Activated CD4-positive, alpha-beta T cell treated with anti-CD3 and anti-CD28 coated beads, Interleukin-2, amount 50 U/mL, for 48 hours (primary cell): ENCODE measurements at places on chromosomes 5 and 9.

- DNase-seq = no peak
Measured at GRCh38 chr9:69898714-69899209, 78.1 kb downstream of the CFAP95 start.

GRCh38 chr5:172447646-172448365 is 6.5 kb downstream of the SH3PXD2B start:
- no peak for DNase-seq

- no peak for DNase-seq
Measured at GRCh38 chr5:170848033-170848432, 13.8 kb upstream of the RANBP17 start.

DNA sequence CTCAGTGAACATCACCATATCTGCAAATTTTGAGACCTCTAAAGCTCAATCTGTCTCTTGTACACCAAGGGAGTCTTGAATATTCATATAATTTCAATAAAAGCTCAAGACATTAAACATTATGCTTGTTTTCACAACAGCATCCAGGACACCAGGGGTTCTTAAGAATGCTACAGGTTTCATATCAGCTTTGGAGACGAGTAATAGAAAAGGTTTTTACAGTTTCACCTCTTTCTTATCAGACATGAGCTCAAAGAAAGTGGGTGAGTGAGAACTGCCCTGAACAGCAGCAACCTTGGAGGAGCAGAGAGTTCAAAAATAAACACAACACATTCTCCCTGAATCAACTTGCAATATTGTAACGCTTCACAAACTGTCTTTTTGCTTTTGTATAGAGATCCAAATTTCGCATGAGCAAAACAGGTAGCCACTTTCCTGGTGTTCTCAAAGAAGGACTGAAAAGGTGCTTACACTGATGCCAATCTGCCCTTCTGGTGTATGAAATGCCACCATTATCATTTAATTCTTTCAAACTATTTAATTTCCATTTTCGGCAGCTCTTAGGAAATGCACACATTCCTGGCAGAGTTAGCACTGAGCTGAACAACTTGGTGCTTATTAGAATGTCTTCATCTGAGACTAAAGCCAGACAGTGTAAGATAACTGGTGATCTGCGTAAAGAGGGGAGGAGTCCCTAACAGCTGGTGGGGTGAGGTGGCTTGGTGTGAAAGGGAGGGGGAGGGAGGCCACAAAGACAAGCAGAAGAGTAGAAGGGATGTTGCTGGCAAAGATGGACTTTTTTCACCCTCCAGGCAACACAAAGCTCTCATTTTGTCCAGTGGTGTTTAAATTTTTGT is 535.3 kb downstream of the PDE4D start:
- no peak for DNase-seq

- no peak for DNase-seq
Measured at GRCh38 chr9:33407061-33407460, 4.7 kb upstream of the AQP7 start.

DNA sequence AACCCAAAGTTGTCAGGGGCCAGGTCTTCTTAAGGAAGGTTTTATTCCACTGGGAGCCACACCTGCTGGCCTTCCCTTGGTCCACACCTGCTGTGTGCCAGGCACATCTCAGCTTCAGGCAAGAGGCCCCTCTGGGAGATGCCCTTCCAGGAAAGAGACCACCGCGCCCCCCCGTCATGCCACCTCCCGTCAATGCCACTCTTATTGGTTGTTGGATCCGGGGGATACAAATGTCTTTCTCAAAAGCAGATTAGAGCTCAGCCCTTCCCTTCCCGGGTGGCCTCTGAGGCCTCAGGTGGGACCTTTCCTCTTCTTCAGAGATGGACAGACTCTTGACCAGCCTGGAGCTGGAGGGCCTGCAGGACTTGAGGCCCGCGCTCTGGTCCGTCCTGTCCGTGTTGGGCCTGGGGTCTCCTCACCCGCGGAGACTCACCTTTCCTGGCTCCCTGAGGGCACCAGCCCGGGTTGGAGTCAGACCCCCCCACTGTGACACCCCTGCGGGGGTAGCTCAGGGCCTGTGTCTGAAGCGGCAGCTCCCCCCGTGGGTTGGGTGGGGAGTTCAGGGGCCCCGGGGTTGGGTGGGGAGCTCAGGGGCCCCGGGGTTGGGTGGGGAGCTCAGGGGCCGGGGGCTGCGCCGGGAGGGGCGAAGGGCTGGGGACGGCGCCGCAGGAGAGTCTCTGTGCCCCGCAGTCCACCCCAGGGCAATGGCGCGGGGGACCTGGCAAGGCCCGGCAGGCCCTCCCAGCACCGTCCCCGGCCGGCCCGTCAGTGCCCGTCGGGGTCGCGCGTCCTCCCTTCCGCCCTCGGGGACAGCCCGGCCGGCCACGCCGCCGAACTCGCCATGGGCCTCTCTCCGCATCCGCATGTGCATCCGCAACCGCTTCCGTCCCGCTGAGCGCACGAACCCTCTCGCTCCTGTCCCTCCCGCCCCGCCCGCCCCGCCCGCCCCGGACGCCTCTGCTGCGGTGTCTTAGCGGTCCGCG is 3.7 kb upstream of the SLC9A3 start:
- peak; percentile 33 for DNase-seq

DNA sequence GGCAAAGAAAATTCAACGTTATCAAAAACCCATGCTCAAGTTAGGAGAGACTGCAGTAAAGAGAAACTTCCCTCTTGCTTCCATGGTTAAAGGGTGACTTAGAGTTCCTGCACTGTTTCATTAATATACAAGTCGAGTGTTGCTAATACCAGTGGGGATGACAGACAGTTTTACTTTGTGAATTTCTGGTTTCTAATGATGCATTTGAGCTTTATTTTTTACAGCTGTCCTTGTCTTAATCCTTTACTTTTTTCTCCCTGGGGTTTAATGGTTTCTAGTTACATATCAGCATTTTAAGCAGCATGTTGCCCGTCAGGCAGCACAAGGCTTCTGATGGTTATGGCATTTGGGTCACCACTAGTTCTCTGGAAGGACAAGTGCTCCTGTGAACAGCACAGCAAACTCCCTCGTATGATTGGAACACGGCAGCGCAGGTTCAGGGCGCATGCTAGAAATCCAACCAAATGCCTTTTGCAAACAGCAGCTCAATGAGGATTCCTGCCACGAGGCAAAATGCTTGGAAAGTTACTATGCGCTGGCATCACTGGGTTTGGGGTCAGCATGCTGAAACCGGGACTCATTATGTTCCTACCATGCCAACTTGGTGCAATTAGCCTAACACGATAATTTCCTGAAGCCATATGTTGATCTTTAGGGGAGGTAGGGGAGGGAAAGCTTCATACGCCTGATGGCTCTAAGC is 463.8 kb downstream of the BNC2 start:
- no peak for DNase-seq

DNA sequence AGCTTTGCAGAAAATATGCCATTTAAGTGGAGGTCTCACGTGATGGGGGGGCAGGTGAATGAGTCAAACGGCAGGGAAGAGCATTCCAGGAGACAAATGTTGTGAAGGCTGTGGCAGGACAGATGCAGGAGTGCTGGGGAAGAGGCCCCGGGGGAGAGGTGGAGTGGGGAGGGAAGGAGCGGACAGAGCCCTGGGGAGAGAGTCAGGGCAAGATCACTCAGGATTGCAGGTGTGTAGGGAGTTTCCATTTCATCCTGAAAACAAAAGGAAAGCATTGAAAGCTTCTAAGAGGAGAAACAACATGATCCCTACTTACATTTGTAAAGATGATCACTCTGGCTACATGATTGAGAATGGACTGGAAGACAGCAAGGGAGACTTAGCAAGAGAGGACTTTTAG is 323.3 kb downstream of the ASTN2 start:
- DNase-seq = no peak

- no peak for DNase-seq
Measured at GRCh38 chr5:150234576-150235499, 45.0 kb downstream of the SLC6A7 start.

DNA sequence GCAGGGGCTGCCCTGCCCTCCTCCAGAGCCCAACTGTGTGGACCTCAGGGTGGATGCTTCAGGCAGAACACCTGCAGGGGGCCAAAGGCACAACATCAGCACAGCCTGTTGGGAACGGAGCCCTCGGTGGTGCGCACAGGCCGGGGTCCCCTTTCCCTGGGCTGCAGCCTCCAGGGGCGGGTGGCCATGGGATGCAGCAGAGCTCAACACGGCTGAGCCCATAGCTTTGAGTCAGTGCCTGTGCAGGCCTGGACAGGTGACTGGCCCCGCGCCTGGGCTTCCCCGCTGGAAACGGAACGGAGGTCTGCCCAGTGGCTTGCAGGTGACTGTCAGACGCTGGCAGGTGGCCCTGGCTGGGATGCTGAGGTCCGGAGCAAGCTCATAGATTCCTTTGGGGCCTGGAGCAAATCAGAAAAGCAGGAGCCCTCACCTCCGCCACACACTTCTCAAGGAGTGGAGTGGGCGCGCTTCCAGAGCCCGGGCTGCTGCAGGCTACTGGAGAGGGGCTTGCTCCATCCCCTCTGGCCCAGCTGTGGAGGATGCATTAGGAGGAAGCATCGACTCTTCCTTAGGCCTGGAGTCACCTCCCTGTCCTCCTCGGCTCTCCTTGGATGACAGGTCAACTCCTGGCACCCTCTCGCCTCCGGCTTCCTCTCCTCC is 69.8 kb upstream of the RNU6ATAC start:
- DNase-seq = no peak

DNA sequence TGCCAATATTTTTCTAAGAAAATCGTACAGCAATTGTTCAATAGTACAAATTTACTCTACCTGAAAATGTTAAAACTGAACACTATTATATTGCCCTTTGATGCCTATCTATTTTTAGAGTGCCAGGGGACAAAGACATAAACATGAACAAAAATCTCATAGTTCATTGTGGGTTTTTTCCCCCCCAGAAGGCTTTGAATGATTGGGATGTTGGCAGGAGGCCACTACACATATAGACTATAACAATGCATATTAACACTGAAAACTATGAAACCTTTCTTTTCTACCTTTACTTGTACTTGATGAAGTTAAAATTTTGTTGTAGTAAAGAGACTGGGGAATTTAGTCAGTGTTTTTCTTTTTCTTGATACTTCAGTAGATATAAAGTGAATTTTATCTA is 12.5 kb downstream of the PRDM6 start:
- no peak for DNase-seq

DNA sequence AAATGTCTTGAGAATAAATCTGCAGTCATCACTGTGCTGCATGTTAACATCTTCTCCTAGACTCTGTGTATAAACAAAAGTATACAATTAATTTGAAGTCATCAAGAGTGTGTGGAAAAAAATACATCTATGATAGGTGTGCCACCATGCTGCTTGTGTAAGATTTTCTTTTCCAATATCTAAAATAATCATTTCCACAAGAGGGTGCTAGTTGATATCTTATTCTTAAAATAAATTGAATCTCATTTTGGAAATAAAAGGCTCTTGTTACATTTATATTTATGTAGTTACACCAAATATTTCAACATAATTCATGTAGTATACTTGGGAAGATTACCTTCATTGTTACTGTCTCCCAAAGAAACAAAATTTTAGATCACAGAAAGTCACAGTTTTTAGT is 14.1 kb upstream of the MOCS2 start:
- DNase-seq = no peak

- peak; percentile 92 for DNase-seq
Measured at GRCh38 chr5:157172403-157172802, 6.3 kb upstream of the GARIN3 start.

GRCh38 chr5:157107508-157107907 is 1.3 kb downstream of the HAVCR2 start:
- no peak for DNase-seq

- no peak for DNase-seq
Measured at GRCh38 chr9:127837346-127837745, 17.1 kb downstream of the ENG start.

DNA sequence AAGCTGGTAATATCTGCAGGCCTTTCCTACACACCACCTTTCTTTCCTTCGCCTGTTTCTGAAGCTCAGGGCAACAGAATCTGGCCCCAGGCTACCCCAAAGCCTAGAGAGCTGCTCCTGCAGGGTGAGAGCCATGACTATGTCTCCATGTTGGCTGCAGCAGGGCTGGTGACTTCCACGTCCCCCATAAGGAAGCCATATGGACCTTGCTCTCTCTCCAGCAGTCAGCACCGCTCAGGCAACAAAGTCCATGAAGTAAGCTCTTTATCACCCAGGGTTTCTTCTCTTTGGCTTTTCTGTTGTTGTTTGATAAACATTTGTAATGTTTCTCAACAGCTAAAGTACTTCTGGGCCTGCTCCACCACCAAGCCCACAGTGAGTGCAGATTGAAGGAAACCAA is 125.2 kb downstream of the SLIT3 start:
- DNase-seq = no peak

DNA sequence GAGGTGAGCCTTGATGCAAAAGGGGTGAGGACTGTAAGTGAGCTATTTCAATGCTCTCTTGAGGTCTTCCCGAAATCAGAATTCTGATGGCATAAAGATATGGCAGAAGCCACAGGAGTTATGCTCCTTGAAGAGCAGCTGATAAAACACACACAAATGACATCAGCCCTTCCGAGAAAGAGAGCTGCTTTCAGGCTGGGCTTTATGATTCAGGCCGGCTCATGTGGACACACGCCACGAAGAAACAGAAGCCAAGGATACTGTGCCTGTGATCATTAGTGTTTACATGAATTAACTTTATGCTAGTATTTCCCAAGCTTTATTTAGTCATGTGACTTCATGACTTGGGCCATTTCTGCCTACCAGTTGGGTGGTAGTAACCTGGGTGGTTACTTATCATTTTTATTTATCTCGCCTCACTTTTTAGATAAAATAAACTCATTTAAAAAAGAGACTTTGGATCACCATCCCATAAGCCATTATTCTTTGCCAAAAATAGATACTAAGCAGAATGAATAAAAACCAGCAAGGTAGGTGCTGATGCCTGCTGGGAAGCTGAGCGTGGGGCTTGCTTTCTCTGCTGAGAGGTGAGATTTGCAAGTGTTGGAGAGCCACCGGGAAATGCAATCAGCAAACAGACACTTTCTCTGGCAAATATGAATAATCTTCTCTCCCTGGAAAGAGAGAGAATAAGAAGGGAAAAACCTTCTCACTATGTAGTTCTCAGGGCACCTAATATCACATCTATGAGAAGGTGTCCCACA is 73.0 kb upstream of the SLC25A51 start:
- no peak for DNase-seq

DNA sequence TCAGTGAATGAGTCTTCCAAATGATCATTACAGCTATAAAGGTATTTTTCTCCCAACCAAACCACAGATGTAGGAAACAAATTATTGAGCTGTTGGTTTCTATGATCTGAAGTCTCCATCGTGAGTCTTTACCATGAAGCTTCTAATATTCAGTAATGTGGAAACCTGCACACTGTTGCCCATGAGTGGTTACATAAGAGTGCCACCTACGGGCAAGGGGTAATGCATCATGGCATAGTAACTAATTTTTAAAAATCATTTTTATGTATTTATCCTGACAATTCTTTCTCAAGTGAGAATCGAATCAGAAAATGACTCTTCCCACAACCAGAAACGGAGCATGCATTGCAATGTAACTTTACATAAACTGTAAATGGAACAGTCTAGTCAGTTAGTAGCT is 282.5 kb upstream of the SMARCA2 start:
- no peak for DNase-seq

GRCh38 chr5:126998895-126999570 is 31.3 kb downstream of the MARCHF3 start:
- DNase-seq = no peak

DNA sequence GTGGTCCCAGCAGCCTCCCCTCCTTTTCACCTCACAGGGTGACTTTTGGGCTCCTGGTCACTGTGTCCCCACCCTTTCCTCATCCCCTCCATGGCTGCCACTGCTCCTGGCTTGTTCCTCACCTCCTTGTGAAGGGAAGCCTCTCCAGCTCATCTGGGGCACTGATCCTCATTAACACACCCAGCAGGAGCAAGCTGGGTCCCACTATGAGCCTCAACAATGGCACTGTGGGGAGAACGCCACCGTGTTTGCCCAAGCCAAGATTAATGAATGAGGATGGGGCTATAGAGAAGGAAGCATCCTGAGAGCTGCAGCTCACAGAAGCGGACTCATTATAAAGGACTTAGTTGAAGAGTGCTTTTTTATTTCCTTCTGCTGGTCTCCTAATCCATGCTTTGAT is 118.4 kb downstream of the MARCHF11 start:
- no peak for DNase-seq
